ENCODE measurements at places on chromosomes 11 and 22. TPM values are rescaled to one million over a fixed set of nuclear protein-coding genes. Genes with fewer than 3 reads are reported as not detected.

DNA sequence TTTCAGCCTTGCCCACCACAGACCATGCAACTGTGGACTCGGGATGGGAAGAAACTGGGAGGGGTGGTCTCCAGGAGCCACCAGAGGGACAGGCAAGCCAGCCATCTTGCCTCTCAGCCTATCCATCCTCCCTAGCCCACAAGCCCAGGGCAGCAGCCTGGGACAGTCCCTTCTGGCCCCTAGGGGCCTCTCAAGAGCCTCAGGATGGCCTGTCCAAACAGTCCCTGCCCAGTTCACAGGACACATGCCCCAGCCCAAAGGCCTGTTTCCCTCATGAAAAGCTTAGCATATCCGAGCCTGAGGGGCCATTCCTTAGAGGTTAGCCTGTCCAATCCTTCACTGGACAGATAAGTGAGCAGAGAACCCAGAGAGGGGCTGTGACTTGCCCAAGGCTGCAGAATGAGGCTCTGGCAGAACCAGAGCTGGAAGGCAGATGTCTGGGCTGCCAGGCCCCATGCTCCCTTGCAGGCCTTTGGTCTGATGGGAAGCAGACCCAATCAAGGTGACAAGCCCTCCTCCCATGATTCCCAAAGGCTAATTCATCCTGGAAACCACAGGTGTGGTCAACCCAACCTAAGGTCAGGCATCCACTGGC, 28.2 kb downstream of the LRRC10B start:
- no peak overlapping the region for H3K27ac ChIP-seq
- peaks cover 14% of the 10 kb centered on the region for H3K27me3 ChIP-seq
- DNase-seq: no peak

DNA sequence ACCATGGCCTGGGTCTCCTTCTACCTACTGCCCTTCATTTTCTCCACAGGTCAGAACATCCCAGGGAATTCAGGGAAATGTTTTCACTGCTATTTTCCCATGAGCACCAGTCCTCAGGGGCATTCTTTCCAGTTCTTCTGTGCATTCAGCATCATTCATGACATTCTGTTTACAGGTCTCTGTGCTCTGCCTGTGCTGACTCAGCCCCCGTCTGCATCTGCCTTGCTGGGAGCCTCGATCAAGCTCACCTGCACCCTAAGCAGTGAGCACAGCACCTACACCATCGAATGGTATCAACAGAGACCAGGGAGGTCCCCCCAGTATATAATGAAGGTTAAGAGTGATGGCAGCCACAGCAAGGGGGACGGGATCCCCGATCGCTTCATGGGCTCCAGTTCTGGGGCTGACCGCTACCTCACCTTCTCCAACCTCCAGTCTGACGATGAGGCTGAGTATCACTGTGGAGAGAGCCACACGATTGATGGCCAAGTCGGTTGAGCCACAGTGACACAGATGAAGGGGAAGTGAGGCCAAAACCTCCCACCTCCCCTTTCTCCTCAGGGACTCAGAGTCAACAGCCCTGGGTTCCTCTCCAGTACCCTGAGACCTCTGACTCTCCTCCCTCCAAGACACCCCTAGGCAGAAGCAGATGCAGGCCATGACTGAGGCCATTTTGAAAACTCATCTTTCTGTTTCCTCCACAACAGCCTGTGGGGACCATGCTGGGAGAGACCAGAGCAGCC, 15.9 kb upstream of the IGLL5 start:
- peaks cover 2% of the 10 kb centered on the region for H3K4me1 ChIP-seq
- DNase-seq: peak; percentile 5
- H3K27ac ChIP-seq: no peak overlapping the region
- H3K4me3 ChIP-seq: no peak overlapping the region

DNA sequence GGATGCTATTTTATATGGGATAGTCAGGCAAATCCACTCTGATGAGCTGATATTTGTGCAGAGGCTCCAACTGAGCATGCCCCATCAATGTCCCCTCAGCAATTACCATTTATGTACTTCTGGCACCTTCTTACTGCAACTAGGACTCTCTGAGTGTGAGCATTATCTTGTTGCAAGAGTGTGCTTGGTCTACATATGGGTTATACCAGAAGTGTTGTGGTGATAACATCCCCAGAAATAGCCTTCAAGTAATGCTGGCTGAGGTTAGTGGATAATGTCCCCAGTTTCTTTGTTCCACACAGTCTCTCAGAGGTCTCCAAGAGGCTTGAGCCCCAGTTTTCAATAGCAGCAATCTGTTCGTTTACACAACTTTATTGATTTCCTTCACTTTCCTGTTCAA, 408.6 kb downstream of the JRKL start:
- no peak overlapping the region for H3K27ac ChIP-seq
- H3K4me1 ChIP-seq: no peaks in the 10 kb centered on the region
- no peak for DNase-seq
- no peaks in the 10 kb centered on the region for H3K27me3 ChIP-seq
- H3K36me3 ChIP-seq: no peaks in the 10 kb centered on the region

DNA sequence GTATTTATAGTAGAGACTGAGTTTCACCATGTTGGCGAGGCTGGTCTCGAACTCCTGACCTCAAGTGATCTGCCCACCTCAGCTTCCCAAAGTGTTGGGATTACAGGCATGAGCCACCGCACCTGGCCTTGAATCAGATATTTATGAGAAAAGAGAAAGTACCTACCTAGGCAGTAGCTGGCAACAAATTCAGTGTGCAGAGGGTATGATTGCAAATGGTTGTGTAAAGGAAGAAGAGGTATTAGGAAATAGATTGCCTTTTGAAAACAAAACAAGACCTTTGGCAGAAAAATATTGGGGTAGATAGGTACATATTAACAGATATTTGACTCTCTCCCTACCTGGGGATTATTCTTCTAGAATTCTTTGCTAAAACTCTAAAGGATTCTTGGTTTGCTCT, 38.5 kb upstream of the LIN7C start:
- no peak for DNase-seq
- H3K27ac ChIP-seq: no peak overlapping the region
- no peaks in the 10 kb centered on the region for H3K27me3 ChIP-seq

DNA sequence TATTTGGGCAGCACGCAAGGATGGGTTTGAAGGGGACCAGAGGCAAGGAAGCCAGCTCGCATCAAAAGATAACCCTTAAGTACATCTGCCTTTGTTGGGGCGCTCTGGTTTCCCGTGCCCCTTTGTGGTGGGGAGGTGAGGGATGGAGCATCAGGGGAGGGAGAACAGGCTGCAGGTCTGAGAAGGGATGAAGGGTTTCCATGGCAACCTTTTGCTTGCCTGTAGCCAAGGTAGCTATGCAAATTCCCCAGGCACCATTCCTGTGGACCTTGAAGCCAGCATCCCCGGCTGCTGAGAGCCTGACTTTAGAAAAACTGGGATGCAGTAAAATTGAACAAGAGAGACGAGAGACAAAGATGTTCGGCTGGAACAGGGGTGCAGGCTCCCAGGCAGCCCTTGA, 75.7 kb downstream of the SEZ6L start:
- no peak overlapping the region for H3K4me3 ChIP-seq
- H3K4me1 ChIP-seq: no peaks in the 10 kb centered on the region
- H3K27ac ChIP-seq: no peak overlapping the region
- DNase-seq: no peak

- H3K36me3 ChIP-seq: no peaks in the 10 kb centered on the region
- H3K4me1 ChIP-seq: no peaks in the 10 kb centered on the region
- no peak overlapping the region for H3K27ac ChIP-seq
- H3K4me3 ChIP-seq: no peak overlapping the region
These were observed 713.2 kb upstream of the CCDC179 start for GRCh38 chr11:23573429-23573828.

- H3K27ac ChIP-seq: no peak overlapping the region
- no peaks in the 10 kb centered on the region for H3K36me3 ChIP-seq
- H3K27me3 ChIP-seq: peaks cover 7% of the 10 kb centered on the region
- no peaks in the 10 kb centered on the region for H3K4me1 ChIP-seq
- no peak for DNase-seq
These were observed 1032.0 kb downstream of the BRD1 start for GRCh38 chr22:48795664-48796063.

- H3K4me1 ChIP-seq: no peaks in the 10 kb centered on the region
- no peak for DNase-seq
- no peaks in the 10 kb centered on the region for H3K27me3 ChIP-seq
These were observed 24.7 kb downstream of the EXT2 start for GRCh38 chr11:44120169-44120568.

DNA sequence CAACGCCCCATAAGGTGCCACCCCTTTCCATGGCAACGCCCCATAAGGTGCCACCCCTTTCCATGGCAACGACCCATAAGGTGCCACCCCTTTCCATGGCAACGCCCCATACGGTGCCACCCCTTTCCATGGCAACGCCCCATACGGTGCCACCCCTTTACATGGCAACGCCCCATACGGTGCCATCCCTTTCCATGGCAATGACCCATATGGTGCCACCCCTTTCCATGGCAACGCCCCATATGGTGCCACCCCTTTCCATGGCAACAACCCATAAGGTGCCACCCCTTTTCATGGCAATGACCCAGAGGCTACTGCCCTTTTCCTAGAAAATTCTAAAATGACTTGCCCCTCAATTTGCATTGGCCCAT, 72.1 kb downstream of the BRD1 start:
- H3K4me1 ChIP-seq: no peaks in the 10 kb centered on the region
- H3K36me3 ChIP-seq: no peaks in the 10 kb centered on the region
- DNase-seq: no peak
- no peak overlapping the region for H3K4me3 ChIP-seq
- H3K27ac ChIP-seq: no peak overlapping the region
- H3K27me3 ChIP-seq: peaks cover 4% of the 10 kb centered on the region

Gene MRGPRE
- not detected for total RNA-seq

Gene IFTAP
- 3.0 TPM for total RNA-seq

Gene UCP3
- 1.4 TPM for total RNA-seq
